ENCODE measurements at places on chromosomes 3 and 15. TPM values are rescaled to one million over a fixed set of nuclear protein-coding genes. Genes with fewer than 3 reads are reported as not detected.

DNA sequence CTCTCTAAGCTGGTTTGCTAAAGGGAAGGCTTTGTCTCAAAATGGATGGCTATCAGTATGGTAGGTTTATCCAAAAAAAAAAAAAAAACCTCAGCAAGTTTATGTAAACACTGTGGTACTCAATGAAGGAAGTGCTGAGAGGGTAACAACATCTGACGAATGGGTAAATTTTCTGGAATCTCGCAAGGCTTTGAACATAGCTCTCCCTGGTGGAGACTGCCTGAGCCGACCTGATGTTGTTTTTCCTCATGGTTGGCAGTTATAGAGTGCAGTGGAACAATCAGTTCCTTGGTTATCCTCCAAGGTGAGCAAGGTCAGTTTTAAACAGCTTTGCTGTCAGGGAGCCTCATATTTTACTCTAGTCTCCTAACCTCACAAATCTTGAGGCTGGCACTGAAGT, 94.6 kb downstream of the ZPLD1 start:
- H3K27me3 ChIP-seq = no peaks in the 10 kb centered on the region
- H3K4me3 ChIP-seq = no peak overlapping the region
- H3K27ac ChIP-seq = no peak overlapping the region
- H3K36me3 ChIP-seq = no peaks in the 10 kb centered on the region
- H3K4me1 ChIP-seq = peaks cover 4% of the 10 kb centered on the region
- DNase-seq = no peak

- no peak for DNase-seq
- peaks cover 27% of the 10 kb centered on the region for H3K4me1 ChIP-seq
- no peaks in the 10 kb centered on the region for H3K27me3 ChIP-seq
- H3K27ac ChIP-seq = no peak overlapping the region
- H3K4me3 ChIP-seq = no peak overlapping the region
Observed at GRCh38 chr3:182220013-182220412, 508.3 kb downstream of the SOX2 start.

DNA sequence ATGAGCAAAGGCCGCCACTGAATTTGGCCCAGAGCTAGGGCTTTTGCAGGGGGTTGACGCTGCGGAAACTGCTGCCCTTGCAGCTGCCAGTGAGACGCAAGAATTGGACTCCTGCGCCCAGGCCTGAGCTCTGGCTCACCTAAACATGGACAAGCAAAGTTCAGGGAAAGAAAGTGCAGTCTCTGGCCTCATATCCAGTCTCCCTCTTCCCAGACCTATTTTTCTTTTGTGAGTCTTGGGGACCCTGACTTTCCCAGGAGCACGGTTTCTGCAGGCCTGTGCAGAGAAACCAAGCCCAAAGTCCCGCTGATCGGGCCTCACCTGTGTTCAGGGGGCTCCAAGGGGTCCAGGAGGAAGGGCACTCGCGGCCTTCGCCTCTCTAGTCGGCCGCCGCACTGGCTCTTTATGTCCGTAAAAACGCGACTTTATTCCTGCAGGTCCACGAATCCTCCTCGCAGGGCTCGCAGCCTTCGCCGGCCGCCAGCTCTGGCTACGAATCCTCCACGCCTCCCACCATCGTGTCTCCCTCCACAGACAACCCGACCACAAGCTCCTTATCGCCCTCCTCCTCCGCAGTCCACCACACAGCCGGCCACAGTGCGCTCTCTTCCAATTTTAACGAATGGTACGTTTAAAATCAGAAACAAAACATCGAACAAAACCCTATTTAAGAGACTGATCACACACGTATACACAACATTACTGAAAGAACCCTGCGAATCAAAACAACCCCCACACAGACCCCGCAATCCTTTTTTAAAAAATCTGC, 3.9 kb downstream of the ZIC1 start:
- peak overlapping the region; percentile 81 for H3K4me3 ChIP-seq
- peaks cover 22% of the 10 kb centered on the region for H3K36me3 ChIP-seq
- peaks cover 42% of the 10 kb centered on the region for H3K4me1 ChIP-seq
- H3K27ac ChIP-seq = peak overlapping the region; percentile 82

Gene GATM
- 10.7 TPM for total RNA-seq

Gene ENTPD3
- not detected for total RNA-seq
